ENCODE measurements at places on chromosomes 4 and X.

DNA sequence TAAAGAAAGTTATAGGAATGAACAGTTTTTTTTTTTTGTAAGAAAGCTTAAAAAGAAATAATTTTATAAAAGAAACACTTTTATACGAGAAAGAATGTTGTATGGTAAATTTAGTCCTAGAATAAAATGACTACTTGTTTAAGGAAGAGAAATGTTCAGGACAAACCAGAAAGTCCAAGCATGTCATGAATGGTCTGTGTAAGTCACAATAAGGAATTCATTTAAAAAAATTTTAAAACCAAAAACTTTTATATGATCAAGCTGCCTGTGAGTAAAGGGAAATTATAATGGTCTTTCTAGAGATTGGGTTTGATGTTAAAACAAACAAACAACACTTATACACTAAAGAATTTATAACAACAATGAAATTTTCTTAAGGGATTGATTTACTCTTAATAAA is 858.9 kb upstream of the PCDH7 start:
- DNase-seq, result no peak

- no peak for DNase-seq
Measured at GRCh38 chr4:176198316-176198903, 3.0 kb upstream of the SPATA4 start.

GRCh38 chr4:55733932-55734331 is 85.7 kb upstream of the EXOC1L start:
- no peak for DNase-seq

- no peak for DNase-seq
Measured at GRCh38 chrX:128619490-128619889, 567.3 kb upstream of the ACTRT1 start.

DNA sequence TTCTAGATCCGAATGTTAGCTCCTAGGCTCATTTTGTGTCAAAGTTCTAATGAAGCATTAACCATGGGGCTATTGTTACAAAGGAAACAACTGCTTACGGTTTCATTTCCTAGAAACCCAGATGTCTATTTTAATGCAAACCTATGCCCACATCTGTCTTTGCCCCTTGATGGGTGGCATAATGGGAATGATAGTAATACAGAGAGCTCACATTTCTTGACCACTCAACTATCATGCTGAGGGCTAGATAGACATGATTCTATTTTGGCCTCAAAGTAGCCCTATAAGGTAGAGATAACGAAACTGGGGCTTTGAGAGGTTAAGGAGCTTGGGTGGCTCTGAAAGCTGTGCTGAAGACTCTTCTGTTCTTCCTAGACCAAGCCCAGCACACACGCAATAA is 1.9 kb downstream of the TLR7 start:
- DNase-seq, result no peak

GRCh38 chr4:93718233-93718632 is 110.3 kb upstream of the ATOH1 start:
- no peak for DNase-seq

GRCh38 chrX:106397788-106398538 is 213.8 kb upstream of the RADX start:
- DNase-seq, result no peak

- no peak for DNase-seq
Measured at GRCh38 chr4:79697444-79697843, 289.4 kb upstream of the GK2 start.

GRCh38 chr4:5524446-5525299 is 183.7 kb downstream of the EVC2 start:
- DNase-seq, result no peak

DNA sequence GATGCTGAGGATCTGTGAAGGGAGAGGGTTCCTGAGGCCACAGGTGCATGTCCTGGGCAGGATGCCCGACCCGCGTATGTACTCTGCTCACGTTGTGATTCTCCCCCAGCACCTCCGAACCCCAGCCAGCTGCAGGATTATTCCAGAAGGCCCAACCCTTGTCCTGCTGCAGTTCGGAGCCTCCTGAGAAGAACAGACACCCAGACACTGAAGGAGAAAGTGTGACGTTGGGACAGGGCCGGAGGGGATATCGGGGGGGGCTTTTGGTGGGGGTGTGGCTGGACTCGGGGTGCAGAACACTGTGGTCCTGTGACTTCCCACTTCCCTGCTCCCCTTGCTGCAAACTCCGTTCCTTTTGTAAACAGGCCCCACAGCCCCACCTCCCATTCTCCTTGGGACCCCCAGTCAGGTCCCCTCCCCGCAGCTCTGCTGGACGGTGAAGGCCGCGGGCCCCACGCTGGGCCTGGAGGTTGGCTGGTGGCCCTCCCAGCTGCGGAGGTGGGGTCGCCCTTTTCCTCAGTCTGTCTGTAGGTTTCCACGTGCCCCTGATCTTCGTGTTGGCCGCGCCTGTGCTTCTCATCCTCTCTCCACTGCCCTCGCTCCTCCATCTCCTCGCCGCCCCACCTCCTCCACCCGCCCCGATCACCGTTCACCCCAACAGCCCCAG is 83.0 kb upstream of the ADRA2C start:
- no peak for DNase-seq

DNA sequence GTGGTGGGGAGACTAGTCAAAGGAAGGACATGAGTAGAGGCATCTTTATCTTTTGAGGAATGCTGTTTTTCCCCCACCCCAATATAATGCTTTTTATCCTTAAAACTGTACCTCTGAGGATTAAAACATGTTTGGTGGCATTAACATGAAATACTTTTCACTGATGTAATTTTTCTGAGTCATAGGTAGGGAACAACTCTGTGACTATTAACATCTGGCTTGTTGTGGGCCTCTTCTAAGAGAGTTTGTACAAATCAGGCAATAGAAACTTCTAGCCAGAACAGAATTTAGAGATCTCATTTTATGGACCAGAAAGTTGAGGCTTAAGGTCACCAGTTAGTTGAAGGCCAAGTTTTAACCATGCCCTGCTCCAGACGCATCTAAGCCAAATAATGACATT is 207.6 kb downstream of the SOX3 start:
- DNase-seq, result no peak

DNA sequence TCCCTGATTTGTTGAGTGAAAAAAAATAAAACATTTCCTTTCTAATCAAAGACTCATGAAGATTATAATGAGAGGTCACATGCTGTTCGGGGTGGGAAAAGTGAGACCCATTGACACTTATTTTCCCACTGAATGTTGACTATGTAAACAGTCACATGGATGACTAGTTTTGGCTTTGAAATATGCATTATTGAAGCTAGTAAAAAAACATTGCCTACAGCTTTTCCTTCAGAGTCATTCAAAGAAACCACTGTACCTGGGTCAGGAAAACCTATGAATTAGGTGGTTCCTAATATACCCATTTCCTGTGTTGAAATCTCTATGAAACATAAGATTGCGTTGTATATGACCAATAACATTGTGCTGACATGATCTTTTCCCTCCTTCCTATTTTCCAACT is 251.2 kb downstream of the CFAP299 start:
- DNase-seq, result no peak

DNA sequence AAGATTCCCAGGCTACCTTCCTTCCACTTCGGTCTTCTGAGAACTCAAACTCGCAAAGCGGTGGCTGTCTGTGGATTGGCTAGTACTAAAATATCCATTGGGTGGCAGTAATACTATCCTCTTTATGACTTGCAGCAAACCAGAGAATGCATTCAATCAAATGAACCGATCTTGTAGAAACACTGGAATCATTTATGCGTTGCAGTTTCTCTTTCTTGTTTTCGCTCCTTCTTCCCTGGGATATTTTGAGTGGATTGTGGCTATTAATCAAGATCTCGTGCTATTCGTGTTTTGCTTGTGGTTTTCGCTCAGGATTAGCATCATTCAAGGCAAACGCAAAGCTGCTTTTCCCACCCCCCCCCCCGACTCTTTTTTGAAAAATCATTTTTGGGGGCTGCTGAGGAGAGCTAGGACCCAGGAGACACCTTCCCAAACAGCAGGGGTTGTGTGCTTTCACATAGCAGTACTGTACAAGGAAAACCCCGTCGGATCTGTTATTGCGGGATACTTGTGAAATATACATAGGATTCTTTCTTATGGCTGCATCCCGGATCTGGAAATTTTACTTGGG is at the start of gene IL1RAPL1:
Gene IL1RAPL1 (plus strand): TSS at position 466 of the 571 bp plus-strand sequence.
- no peak for DNase-seq

DNA sequence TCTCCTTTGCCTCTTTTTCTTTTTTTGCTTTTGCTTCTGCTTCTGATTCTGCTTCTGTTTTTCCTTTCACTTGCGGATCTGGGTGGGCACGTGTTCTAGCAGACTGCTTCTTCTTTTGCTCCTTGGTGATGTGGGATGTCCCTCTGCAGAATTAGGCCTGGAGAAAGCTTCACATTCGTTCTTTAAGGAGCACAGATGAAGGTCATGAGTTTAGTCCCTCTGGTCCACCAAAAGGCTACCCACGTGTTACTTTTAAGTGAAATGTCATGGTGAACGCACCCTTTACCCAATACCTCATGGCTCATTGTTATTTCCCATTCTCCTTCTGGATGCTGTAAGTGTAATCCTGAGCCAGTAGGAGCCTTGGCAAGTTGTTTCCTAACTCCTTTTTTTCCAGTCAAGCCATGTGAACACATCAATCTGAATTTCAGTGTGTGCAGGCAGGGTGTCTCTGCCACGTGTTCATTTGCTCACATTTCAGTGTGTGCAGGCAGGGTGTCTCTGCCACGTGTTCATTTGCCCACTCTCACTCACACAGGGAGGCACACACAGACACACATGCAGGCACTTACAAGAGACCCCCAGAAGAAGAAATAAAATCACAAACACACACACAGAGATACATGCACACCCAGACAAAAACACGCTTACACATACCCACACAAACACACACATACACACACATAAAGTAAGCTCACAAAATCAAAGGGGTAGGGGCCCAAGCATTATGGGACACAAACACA is 36.9 kb downstream of the NBDY start:
- no peak for DNase-seq

- DNase-seq, result no peak
Measured at GRCh38 chr4:148442832-148443511, 758 bp upstream of the NR3C2 start.

GRCh38 chr4:1939664-1940509 is 68.7 kb downstream of the NSD2 start:
- DNase-seq, result no peak

- DNase-seq, result no peak
Measured at GRCh38 chr4:123706973-123707372, 310.4 kb downstream of the SPRY1 start.

GRCh38 chr4:136009258-136009832 is 1522.9 kb downstream of the PCDH18 start:
- no peak for DNase-seq

DNA sequence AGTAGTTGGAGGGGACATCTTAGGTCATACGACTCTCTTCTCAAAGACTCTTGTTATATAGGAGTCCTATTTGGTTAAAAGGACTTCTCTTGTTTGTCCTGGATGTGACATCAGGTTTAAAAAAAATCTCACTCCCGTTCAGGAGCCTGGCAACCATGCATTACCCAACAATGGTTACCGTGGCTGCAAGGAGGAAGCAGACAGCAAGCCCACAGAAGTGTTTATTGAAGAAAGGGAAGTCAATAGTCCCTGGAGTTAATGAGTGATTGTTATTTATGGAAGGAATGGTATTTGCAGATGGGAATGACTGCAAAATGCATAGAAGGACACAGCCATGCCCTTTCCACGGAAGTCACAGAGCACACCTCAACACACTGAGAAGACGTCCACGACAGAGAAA is 75.9 kb upstream of the ENPP6 start:
- DNase-seq, result no peak

DNA sequence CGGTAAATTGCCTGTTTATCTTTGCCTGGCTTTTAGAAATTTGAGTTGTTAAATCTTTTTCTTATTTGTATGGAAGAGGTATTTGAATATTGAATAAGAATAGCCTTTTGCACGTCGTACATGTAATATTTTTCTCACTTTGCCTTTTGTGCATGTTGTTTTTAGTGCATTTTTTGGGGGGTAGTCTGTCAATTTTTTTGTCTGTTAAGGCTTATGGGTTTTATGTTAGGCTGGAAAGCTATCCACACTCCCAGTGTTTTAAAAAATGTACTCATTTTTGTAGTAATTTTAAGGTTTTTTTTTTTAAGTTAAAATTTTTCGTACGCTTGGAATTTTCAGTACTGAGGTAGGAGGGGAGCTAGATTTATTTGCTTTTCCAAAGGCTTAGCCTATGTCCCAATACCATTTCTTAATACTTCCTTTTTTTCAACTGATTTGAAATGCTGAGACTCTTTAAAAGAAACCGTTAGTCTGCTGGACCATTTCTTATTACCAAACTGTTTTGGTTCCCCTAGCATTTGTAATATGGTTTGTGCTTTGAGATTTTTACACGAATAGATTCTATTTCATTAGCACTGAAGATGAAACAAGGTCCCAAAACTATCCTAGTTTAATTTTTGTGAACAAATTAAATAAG is 1.3 kb downstream of the HERC5 start:
- no peak for DNase-seq

DNA sequence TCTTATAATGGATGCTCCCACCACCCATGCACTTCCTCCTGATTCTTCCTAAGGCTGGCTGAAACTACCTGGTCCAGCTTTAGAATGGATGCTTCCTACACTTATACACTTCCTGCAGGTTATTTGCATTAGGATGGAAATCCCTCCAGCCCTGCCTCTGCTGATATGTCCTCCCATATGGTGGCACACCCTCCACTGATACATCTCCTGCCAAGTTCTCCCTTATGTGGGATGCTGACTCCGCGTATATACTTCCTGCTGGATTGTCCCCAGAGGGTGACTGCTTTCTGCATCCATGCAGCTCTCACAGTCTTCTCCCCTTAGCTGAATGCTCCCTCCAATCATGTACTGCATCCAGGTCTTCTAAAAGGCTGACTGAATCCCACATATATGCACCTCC is 254.6 kb upstream of the FAM47C start:
- DNase-seq, result no peak

DNA sequence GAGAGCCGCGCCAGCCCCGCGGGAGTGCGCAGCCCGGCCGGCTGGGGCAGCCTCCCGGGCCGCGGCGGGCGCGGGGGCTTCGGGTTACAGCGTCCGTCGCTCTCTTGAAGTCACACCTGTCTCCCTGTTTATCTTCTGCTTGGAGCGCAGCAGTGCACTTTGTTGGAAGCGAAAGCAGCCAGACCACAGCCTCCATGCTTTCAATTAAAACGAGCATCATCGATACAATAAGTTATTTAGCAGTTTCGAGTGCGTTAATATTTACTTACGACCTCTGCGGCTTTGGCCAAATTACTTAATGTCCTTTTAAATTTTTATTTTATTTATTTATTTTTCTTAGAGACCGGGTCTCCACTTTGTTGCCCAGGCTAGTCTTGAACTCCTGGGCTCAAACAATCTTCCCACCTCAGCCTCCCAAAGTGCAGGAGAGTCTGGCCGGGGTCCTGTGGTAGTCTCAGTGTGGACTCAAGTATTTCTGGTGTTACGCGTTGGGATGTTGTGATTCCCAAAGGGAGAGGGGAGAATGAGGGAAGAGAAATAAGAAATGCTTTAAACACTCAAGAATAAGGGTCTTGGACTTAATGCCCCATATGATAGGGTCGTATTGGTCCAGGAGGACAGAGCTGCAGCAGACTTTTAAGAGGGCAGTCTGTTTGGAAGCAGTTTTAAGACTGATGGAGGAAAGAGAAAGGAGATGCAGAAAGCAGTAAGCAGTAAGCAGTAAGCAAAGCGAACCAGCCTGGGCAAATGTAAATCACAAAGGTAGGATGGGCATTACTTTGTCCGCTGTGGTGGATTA is 504 bp upstream of the PDLIM3 start:
- no peak for DNase-seq
